ENCODE measurements at places on chromosomes 7 and 10.

- no peak for DNase-seq
Measured at GRCh38 chr7:146216396-146217041, 99.9 kb downstream of the CNTNAP2 start.

DNA sequence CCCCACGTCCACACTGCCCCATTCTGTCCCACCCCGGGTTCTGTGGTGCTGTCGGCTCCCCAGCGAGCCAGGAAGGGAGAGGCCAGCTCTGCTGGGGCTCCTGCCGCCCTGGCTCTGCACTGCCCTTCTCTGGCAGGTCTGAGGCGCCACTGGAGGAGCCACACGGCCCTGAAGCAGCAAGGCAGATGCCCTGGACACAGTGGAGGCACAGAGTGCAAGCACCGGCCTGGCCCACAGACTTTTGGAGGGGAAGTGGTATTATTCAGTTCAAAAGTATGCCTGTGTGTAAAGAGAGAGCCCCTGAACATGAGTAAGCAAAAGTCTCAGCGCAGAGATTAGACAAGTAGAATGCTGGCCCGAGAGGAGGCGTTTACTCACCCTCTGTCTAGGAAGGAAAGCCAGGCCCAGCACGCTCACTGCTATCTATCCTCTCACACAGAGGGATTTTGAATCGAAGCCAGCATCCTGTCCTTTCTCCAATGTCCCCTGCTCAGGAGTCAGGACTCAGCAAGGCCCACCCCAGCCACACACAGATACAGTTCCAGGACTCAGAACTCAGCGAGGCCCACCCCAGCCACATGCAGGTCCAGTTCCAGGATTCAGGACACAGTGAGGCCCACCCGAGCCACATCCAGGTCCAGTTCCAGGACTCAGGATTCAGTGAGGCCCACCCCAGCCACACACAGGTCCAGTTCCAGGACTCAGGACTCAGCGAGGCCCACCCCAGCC lies 115.0 kb downstream of the EGFR start:
- DNase-seq: no peak

- DNase-seq: no peak
Measured at GRCh38 chr10:52455098-52455497, 141.0 kb downstream of the DKK1 start.

GRCh38 chr10:79052291-79053080 lies 16.3 kb upstream of the ZMIZ1 start:
- no peak for DNase-seq

DNA sequence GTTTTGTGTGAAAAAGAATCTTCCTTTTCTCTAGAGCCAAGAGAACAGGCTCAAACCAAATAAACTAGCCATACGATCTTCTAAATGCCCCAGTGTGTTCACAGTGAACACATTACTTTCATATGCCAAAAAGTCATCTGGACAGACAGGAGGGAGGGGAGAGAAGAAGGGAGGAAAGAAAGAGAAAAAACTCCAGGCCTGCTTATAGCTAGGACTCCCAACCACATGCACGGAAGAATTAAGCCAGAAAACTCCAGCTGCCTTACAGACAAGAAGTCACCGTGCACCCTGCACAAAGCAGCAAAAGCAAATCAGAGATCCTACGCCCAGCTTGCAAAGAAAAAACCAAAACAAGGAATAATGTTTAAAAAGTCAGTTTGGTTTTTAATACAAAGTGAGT lies 34.3 kb downstream of the SNX8 start:
- no peak for DNase-seq

GRCh38 chr7:42138691-42139090 lies 98.3 kb downstream of the GLI3 start:
- no peak for DNase-seq

GRCh38 chr7:106067678-106068077 lies 44.4 kb downstream of the SYPL1 start:
- DNase-seq: no peak

DNA sequence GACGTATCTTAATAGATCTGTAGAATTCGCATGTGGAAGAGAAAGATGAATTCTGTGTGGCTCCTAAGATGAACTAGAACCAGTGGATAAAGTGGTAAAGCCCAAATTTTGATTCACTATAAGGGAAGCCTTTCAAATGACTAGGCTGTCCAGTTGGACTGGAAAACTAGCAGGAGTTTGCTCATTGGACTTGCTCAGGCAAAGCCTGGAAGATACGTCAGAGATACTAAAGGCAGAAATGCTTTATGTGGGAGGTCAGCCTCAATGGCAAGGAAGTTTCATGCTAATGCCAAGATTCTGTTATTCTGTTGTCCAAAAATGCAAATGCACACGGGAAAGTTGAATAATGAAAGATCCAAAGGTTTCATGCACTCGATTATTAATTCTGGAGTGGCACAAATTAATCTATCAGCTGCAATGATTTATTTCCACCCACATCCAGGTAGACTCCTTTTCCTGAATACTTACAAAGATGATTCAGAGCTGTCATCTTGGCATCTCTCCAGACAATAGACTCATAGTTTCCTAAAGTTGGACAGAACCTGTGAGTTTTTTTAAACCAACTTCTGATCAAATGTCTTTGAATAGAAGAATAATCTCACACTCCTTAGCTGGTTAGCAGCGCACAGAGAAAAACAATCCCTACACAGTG lies 20.5 kb upstream of the PPP1R3C start:
- DNase-seq: no peak

DNA sequence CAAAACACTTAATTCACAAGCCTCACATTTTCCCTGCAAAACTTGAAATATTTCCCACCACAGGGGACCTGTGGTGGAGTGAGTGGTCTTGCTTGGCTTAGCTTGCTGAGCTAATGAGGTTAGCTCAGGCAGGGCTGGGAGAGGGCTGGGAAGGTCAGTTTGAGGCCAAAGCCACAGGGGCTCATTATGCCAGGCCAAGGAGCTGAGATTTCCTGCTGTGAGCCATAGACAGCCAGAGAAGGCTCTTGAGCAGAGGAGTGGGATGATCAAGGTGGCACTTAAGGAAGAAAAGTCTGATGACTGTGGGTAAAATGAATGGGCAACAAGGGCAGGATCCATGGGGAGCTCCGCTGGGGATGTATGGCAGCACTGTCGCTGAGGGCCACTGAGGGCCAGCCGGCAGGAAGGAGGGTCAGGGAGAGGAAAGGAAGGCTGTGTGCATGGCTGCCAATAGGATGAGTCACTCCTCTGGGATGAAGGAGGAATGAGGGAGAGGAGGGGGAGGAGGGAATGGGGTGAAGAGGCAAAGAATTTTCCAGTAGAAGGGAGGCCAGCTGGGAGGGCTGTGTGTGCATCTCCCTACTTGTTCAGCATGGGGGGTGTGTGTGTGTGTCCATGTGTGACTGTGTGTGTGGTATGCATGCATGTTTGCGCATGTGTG lies 18.7 kb upstream of the ZNF488 start:
- DNase-seq: no peak

- DNase-seq: no peak
Measured at GRCh38 chr10:128186959-128187787, 61.0 kb upstream of the MKI67 start.

- no peak for DNase-seq
Measured at GRCh38 chr7:31096877-31097258, 44.8 kb downstream of the ADCYAP1R1 start.

GRCh38 chr10:23974746-23975272 lies 234.1 kb upstream of the KIAA1217 start:
- DNase-seq: no peak

DNA sequence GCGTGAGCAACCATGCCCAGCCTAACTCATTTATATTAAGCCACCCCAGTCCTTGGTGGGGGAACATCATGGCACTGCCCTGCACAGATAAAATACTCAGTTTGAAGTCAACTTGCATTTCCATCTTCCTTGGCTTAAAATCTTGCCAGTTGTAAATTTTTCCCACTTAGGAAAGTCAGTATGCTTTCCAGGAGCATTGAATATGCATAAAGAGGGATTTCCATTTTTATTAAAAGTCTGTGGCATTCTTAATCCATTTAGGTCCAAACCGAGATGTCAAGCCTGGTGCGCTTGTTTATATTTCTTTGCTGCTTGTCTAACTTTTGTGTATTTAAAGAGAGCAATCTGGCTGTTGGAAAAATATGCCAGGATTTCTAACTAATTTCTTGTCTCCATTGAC lies 26.1 kb downstream of the MAP3K8 start:
- no peak for DNase-seq

GRCh38 chr10:89364531-89364930 lies 13.3 kb upstream of the IFIT1B start:
- no peak for DNase-seq

GRCh38 chr10:77448226-77448625 lies 189.4 kb downstream of the KCNMA1 start:
- DNase-seq: no peak

DNA sequence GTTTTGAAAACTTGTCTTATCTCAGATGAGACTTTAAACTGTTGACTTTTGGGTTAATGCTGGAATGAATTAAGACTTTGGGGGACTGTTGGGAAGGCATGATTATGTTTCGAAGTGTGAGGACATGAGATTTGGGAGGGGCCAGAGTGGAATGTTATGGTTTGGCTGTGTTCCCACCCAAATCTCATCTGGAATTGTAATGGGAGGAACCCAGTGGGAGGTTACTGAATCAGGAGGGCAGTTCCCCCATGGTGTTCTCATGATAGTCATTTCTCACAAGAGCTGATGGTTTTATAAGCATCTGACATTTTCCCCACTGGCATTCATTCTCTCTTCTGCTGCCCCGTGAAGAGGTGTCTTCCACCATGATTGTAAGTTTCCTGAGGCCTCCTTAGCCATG lies 13.8 kb upstream of the POT1 start:
- no peak for DNase-seq

DNA sequence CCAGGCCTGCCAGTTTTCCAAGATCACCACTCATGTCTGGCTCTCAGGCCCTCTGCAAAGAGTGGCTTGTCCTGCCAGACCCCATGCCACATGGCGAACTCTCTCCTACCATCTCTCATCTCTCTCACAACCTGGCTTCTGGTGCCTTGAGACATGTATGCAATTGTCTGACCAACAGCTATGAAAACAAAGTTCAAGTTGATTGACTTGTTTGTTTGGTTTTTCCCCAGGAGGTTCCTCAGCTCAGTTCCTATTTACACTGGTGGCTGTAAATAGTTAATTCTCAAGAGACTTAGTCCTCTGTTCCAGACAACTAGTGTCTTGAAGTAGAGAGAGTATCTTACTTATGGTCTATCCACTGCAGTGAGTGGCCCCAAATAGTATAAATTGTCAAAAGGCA lies 131.8 kb downstream of the SNX10 start:
- no peak for DNase-seq

DNA sequence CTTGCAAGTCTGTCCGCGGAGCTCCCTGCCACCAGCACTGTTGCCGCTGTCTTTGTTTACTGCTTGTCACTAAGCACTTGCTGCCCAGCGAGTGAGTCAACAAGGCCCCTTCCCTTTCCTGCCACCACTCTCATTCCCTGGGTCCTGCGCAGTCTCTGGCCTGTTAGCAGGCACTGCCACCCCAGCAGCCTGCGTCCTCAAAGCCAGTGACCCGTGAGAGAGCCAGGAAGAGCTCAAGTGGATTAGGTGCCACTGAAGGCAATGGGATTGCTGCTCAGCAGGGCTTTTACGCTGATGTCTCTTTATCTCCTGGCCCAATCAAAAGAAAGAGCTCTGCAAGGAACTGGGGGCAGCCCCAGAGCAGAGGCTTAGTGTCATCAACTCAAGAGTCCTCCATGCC lies at the start of gene FRMPD2:
TSS of gene FRMPD2 (minus strand) at position 61 of the 400 bp plus-strand sequence. CDS start 129 bp downstream, outside the sequence.
- DNase-seq: no peak

DNA sequence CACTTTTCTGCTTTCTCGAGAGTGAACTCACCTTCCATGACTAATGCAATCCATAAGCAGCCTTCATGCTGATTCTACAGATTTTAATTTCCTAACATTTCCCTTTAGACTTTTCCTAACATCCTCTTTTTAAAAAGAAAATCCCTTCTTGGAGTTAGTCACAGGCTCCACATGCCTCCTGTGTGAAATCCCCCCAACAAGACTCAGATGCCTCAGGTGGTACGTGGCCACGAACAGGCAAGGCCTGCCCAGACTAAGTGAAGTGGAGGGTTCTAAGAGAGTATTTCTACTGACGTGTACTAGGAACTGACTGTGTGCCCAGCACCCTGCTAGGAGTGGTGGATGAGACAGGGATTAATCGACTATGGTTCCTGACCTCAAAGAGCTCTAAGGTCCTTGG lies 125.9 kb upstream of the HPS1 start:
- no peak for DNase-seq

- DNase-seq: no peak
Measured at GRCh38 chr7:40008223-40008815, 58.3 kb downstream of the CDK13 start.

GRCh38 chr10:52351914-52352330 lies 37.8 kb downstream of the DKK1 start:
- no peak for DNase-seq

- DNase-seq: no peak
Measured at GRCh38 chr10:75512203-75512933, 80.9 kb downstream of the LRMDA start.

DNA sequence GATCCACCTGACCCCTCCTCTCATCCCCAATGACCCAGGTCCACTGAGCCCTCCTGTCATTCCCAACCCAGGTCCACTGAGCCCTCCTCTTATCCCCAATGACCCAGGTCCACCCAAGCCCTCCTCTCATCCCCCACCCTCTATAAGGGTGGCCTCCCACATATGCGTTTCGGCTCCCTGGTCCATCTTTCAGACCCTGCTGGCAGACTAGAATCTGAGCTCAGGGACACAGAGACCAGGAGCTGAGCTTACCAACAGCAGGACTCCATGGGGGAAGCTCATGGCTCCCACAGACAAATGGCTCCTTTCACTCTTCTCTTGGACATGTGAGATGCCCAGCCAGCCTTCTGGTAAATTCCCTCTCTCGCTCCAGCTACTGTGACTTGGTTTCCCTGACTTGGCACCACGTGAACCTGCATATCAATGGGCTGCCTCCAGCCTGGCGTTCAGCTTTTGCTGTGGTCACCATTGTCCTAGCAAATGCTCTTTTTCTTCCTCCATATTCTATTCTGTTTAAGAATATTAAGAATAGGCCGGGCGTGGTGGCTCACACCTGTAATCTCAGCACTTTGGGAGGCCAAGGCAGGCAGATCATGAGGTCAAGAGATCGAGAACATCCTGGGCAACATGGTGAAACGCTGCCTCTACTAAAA lies 24.8 kb upstream of the INPP5A start:
- no peak for DNase-seq

DNA sequence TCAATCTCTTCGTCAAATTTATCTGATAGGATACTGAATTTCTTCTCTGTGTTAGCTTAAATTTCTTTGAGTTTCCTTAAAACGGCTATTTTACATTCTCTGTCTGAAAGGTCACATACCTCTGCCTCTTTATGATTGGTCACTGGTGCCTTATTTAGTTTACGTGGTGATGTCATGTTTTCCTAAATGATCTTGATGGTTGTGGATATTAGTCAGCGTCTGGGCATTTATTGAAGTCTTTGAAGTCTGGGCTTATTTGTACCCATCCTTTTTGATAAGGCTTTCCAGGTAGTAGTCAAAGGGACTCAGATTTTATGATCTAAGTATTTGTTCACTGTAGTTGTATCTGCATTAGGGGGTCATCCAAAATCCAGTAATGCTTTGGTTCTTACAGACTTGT lies 1407.5 kb upstream of the LRRTM3 start:
- no peak for DNase-seq

DNA sequence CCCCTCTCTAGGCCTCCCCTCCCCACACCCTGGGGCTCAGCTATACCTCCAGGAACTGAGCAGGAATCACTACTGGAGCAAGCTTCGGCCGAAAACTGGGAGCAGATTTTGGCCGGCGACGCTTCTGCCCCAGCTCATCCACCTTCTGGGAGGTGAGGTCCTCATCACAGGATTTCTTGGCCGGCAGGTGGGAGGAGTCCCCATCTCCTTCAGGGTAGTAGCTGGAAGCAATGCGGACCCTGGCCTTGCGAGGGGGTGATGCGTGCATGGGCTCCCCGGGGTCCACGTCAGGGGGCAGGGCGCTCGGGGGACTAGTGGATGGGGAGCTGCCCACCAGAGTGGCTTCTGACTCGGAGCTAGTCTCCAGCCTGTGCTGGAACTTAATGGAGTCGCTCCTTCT lies 105.5 kb downstream of the DLG5 start:
- DNase-seq: no peak

All from stimulated activated CD4-positive, alpha-beta T cell treated with anti-CD3 and anti-CD28 coated beads, TNF-alpha, amount 100 ng/mL, for 1 hour (primary cell).